Activated CD4-positive, CD25-positive, alpha-beta regulatory T cell (primary cell): ENCODE measurements at places on chromosomes 13 and 19.

GRCh38 chr13:84439108-84439507 is 556.8 kb upstream of the SLITRK1 start:
- DNase-seq: no peak

DNA sequence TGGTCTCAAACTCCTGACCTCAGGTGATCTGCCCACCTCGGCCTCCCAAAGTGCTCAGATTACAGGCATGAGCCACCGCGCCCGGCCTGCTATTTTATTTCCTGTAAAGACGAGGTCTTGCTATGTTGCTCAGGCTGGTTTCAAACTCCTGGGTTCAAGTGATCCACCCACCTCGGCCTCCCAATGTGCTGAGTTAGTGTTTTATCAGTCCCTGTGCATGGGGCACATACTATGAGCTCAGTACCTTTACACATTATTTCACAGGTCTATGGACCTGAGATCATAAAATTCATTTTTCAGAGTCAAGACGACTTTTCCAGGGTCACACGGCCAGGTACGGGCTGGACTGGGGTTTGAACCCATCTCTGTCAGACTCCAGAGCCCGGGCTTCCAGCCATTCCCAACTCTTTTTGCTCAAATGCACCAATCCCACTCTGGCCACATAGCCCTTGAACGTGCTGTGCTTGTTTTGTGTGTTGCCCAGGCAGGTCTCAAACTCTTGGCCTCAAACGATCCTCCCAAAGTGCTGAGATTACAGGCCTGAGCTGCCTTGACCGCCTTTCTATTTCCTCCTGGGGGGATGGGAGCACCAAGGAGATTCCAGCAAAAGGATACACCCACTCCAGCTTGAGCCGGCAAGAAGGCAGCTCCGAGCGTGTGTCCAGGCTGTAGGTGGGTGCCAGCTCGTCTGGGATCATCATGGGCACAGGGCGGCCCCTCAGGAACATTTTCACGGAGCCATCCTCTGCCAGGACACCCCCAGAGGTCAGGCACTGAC is 1.1 kb downstream of the EML2 start:
- no peak for DNase-seq

DNA sequence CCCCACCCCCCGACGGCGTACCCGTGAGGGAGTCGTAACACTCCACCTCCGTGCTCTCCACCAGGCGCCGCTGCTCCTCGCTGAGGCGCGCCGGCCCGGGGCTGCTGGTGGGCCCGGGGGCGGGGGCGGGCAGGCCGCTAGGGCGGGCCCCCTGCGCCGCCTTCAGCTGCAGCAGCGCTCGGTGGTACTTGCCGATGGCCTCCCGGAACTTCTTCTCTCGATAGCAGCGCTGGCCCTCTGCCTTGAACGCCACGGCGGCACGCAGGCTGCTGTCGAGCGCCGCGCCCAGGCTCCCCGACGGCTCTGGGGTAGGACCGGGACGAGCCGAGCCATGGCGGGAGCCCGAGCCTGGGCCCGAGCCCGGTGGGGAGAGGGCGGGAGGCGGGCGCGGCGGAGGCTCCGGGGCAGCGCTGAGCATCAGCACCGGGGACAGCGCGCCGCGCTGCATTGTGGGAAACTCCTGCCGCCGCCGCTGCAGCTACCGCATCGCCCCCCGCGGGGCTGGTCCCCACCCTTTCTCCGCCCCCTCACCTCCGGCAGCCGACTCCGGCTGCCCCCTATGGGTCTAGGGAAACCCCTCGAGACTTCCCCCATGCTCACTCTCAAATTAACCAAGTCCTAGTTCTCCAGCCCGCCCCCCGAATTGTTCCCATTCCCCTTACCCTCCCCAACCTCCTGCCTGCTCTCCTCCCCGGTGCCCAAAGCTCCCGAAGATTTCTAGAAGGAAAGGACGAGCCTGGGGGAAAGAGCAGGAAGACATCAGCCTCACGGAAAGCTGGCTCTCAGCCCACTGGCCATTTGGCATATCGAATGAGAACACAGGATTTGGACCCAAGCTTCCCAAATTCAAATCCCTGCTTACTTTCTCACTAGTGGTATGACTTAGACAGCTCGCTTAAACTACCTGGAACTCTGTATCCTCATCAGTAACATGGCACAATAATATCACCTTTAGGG is at the start of gene TTC9B:
Gene TTC9B (minus strand): TSS at position 451 of the 957 bp plus-strand sequence. CDS start 3 bp downstream, at position 448.
- no peak for DNase-seq

DNA sequence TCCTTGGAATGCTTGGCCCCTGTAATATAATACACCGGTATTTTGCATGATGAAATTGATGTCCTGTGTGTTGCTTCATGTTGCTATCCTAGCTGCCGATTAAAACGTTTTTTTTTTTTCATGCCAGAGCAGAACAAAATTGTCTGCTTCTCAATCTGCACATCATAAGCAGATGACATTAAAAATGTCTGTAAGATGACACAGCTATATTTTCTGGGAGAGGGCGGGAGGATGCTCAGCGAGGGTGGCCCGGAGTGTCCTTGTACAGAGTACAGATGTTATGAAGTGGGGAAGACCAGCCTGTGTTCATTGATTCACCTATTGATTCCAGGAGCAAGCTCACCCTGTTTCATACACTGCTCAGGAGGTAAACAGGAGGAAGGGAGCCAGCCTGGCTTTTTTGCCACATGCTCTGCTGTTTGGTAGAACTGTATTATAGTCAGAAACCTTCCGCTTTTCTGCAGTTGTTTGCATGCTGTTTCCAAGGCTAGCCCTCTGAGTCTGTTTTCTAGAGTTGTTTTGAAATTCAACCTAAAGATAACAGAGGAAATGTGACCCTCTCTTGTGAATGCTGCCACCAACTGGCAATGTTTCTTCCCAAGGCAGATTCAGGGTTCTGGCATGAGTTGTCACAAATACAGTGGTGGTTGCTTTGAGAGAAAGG is 4.7 kb upstream of the IRS2 start:
- DNase-seq: no peak

GRCh38 chr13:23672616-23673015 is 102.4 kb downstream of the TNFRSF19 start:
- DNase-seq: no peak

- no peak for DNase-seq
These were observed 79.5 kb downstream of the KLF5 start for GRCh38 chr13:73138276-73138637.

- DNase-seq: no peak
These were observed 29.1 kb downstream of the CEBPG start for GRCh38 chr19:33402421-33403220.

- no peak for DNase-seq
These were observed 29.9 kb upstream of the RNF113B start for GRCh38 chr13:98206946-98207345.
